Hindlimb muscle (tissue), 1 donor: ENCODE measurements at places on chromosomes 11 and 22.

GRCh38 chr11:69385144-69385820 is 91.3 kb downstream of the MYEOV start:
- DNase-seq, result no peak

DNA sequence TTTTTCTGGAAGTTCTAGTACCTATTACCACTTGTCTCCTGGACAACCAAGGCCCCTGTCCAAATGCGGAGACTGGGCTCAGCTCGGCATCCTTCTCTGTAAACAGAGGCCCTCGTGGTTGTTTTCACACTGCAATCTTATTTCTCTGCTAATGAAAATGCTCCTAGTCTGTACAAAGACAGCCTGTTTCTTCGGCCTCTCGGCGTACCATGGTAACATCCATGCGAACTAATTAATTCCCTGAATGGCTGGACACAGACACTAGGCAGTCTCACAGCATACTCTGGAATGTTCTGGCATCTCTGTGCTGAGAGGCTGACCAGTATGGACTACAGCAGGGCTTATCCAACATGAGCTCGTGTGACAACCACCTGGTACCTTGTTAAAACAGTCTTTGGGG is 5.7 kb downstream of the POLR3H start:
- DNase-seq, result no peak

GRCh38 chr11:74442636-74443035 is 24.7 kb downstream of the KCNE3 start:
- DNase-seq, result no peak

- no peak for DNase-seq
Measured at GRCh38 chr11:10619131-10619680, 50.7 kb upstream of the LYVE1 start.

DNA sequence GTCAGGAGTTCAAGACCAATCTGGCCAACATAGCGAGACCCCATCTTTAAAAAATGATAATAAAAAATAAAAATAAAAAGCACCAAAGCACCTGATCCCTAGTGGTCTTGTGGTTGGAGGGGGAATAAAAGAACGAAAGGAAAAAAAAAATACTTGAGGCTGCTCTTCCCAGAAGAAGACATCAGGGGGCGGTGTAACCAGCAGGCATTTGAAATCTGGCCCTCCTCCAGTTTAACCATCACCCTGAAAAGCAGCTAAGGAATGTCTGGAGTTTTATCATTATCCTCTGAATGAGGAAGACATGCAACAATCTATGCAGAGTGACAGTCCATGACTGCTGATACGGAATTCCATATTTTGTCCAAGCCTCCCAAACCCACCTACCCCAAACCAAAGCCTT is 5.6 kb upstream of the KCTD17 start:
- no peak for DNase-seq

DNA sequence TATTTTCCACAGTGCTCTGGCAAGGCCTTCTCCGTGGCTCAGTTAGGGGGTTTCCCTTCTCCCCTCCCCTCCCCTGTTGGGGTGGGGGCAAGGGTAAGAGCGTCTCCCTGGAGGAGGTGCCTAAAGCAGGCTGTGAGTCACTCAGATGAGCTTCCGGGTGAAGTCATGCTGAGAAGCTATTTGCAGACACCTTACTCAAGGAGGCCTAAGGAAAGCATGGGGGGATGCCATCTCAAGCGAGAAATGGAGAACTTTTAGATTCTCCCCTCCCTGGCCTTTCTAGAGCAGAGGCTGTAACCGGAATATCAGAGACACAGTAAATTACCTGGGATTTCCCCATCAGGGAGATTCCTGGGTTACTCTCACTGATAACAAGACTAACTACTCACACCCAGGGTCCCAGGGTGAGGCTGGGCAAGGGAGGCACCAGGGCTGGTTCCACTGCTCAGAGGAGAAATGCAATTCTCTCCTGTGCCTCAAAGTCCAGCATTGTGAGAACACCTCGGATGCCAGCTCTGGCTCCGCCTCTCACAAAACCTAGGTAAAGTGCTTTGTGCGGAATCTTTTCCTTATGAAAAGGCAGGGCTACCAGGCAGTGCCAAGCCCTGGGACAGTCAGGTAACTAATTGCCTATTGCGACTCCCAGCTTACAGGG is 123.6 kb downstream of the ABTB2 start:
- no peak for DNase-seq

DNA sequence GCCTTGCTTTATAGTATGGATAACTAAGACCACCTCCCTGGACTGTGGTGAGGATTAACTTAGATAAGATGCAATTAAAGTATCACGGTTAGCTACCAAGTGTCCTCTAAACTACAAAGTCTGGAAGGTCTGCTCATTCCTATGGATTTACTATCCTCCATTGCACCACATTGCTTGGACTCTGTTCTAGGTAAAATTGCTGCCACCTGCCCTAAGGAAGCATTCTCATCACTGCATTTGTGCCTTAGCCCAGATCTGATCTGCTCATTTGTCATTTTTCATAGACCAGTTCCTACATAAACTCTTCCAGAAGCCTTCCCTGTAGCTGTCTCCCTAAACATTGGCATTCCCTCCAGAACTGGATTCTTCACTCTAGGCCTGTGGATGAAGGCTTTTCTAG is 380.0 kb downstream of the INSC start:
- no peak for DNase-seq

DNA sequence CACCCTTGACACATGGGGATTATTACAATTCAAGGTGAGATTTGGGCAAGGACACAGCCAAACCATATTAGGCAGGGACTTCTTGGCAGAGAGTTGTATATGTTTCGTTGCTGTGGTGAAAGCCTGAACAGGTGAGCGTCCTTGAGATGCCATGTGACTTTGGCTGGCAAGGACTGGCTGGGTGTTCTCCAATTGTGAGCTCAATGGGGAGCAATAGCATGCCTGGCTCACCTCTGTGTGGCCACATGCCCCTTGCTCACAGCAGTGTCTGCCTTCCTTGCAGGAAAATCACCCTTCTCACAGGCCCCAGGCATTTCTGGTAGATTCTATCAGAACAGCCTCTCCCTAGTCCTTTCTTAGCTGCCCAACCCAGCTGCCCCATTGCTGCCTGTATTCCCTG is 105.5 kb downstream of the PARVA start:
- no peak for DNase-seq

DNA sequence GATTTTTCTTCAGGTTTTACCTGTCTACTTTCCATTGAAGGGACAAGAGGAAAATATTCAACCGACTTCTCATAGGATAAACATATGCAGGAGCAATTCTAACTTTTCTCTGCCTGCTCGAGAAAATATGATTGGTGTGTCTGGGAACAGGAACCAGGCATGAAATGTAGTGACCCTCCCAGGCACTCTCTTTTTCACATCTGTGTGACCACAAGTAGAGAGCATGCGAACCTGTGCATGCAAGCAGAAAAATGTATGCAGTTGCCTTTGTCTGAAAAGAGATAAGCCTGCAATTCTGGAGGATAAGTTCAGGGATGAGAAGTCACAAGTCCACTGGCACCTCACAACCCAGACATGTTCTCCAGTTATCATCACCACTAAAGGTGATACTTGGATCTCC is 583.5 kb upstream of the FAT3 start:
- no peak for DNase-seq

- DNase-seq, result no peak
Measured at GRCh38 chr11:56543157-56543556, at the start of gene OR5M11. TSS of gene OR5M11 (minus strand) at chr11:56543257. CDS start at chr11:56543257, 0 bp downstream.
